Femur (tissue), 1 donor: ENCODE measurements at places on chromosomes 4 and X.

DNA sequence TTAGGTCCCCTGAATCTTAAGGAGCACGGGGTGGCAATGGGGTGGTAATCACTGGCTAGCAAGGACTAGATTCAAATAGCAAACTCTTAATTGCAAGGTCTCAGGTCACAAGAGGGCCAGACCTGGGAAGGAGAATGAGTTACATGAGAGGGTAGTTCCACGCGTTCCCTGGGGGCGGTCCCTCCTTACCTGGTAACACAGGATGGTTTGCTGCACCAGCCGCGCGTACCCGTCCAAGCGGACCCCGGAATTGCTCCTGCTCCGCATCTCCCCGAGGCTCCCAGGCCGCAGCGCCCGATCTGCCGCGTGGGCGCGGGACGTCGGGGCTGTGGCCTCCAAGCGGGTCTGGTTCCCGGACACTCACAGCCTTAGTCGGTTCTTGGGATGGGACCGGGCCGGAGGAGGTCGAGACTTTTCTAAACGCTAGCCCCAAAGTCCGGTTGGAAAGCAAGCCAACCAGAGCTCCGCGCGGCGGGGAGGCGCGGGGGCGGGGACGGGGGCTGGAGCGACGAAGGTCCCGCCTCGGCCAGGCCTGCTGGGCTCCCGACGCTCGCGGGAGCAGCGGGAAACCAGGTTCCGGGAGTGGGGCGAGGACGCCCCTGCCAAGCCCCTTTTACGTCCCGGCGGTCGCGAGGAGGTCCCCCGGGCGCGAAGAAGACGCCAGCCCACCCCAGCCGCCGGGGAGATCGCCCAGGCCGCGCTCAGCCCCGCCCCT lies at the start of gene PHKA2:
Gene PHKA2 (minus strand): TSS at position 449 of the 715 bp plus-strand sequence. CDS start 182 bp downstream, at position 267.
- no peak for DNase-seq

GRCh38 chr4:36168127-36168878 lies 76.0 kb downstream of the ARAP2 start:
- DNase-seq: no peak

GRCh38 chr4:20625426-20625825 lies 74.8 kb upstream of the PACRGL start:
- no peak for DNase-seq

DNA sequence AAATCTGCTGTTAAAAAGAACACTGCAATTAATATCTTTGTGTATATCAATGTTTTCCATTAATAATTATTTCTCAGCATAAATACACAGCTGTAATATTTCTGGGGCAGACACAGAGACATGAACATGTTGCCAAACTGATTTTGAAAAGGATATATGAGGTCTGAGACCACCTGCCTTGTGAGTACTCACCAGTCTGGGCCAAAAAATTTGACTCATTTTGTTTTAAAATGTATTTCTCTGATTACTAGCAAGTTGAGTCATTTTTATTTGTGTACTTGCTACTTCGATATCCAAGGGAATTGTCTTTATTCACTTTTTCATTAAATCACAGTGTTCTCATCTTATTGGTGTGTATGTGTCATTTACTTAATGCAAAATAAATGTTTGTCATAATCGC lies 8.5 kb upstream of the RAI2 start:
- DNase-seq: no peak

GRCh38 chrX:83535417-83536196 lies 27.5 kb downstream of the POU3F4 start:
- DNase-seq: no peak

DNA sequence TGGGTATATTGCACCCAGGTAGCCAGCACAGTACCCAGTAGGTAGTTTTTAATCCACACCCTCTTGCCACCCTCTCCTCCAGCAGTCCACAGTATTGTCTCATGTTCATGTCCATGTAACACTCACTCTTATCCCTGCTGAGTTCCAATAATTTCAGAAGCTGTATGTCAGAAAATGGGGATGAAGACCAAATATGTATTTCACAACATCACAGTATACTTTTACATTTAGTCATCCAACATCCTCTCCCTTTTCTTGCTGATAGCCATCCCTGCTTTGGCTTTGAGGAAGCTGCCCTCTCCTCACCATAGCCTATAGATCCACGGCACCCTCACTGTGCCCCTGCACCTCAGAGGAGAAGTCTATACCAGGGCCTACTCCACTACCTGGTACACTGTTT lies 126.0 kb upstream of the LDB2 start:
- DNase-seq: no peak

DNA sequence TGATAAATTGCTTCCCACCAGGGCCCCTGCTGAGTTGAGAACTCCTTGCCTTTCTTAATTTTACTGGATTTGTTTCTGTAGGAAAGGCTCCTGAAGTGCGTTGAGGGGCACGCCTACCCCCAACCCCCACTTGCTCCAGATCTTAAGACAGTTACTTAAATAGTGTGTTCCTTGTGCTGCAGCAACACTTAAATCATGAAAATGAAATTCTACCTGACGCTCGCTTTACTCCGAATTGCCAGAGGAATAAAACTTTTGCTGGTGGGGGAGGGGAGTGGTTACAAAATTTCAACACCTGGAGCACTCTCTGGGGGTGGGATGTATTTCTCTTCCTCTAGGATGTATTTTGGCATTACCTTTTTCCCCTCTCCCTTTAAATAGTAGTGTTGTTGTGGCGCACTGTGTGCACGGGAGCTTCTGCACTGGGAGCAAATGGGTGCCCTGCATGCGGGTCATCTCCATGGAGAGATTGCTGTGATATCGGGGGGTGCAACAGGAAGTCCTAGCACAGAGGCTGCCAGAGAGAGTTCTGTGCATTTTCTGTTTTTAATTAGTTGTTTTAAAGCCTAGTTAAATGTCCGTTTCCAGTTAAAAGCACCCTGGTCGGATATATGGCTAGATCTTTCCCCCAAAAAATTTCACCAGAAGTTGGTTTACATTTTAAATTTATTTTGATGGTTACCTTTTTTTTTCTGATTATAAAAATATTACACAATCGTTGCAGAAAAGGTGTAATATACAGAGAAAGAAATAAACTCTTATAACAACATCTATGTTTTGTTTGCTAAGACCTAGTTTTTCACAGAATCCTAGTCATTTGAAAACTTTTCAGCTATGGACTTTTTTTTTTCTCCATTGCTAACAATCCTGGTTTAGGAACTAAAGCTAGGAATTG lies 207.7 kb downstream of the SOWAHB start:
- no peak for DNase-seq

- peak; percentile 36 for DNase-seq
These were observed 660.2 kb downstream of the ADGRL3 start for GRCh38 chr4:61860376-61860775.

GRCh38 chr4:56303921-56304320 lies 83.4 kb downstream of the AASDH start:
- DNase-seq: no peak

- no peak for DNase-seq
These were observed 92.5 kb downstream of the RAPGEF2 start for GRCh38 chr4:159195361-159195769.

- no peak for DNase-seq
These were observed 6.6 kb upstream of the TMEM128 start for GRCh38 chr4:4254666-4255065.
